ENCODE measurements at places on chromosomes 13 and 19. TPM values are rescaled to one million over a fixed set of nuclear protein-coding genes. Genes with fewer than 3 reads are reported as not detected.

The ACP7 gene
- polyA plus RNA-seq = 0.78 TPM

GRCh38 chr19:50162988-50163387, at the start of gene IZUMO2:
Gene IZUMO2 (minus strand): TSS chr19:50163281. CDS start chr19:50163194, 87 bp downstream.
- DNase-seq = no peak

- no peak for DNase-seq
Observed at GRCh38 chr19:32067685-32068084, 277.7 kb upstream of the ZNF507 start.

The CGB5 gene
- polyA plus RNA-seq = not detected

The PRSS57 gene
- polyA plus RNA-seq = 0.18 TPM

Measured in left kidney (tissue), 8 donors.